Activated CD4-positive, alpha-beta memory T cell treated with anti-CD3 and anti-CD28 coated beads for 36 hours (primary cell): ENCODE measurements at places on chromosomes 5 and 9. TPM values are rescaled to one million over a fixed set of nuclear protein-coding genes. Genes with fewer than 3 reads are reported as not detected.

The SLC36A3 gene
- total RNA-seq: not detected

The RABL6 gene
- 85.3 TPM for total RNA-seq

The SYK gene
- not detected for total RNA-seq

DNA sequence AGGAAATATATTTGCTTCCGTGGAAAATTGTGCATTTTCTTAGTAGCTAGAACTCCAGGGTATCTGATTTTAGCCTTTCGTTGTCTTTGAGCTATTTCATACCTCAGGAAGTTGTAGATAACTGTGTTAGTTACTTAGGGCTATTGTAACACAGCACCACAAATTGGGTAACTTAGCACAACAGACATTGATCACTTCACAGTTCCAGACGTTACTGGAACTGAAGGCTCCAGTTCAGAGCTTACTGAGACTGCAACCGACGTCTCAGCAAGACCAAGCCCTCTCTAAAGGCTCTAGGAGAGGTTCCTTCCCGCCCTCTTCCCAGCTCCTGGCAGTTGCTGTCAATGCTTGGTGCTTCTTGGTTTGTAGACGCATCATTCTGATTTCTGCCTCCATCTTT is 17.7 kb upstream of the ANKRD33B start:
- DNase-seq: no peak

GRCh38 chr9:20854444-20854843 is 170.4 kb downstream of the FOCAD start:
- no peak for DNase-seq

- DNase-seq: no peak
These were observed 22.4 kb downstream of the SKIC3 start for GRCh38 chr5:95532415-95532814.

DNA sequence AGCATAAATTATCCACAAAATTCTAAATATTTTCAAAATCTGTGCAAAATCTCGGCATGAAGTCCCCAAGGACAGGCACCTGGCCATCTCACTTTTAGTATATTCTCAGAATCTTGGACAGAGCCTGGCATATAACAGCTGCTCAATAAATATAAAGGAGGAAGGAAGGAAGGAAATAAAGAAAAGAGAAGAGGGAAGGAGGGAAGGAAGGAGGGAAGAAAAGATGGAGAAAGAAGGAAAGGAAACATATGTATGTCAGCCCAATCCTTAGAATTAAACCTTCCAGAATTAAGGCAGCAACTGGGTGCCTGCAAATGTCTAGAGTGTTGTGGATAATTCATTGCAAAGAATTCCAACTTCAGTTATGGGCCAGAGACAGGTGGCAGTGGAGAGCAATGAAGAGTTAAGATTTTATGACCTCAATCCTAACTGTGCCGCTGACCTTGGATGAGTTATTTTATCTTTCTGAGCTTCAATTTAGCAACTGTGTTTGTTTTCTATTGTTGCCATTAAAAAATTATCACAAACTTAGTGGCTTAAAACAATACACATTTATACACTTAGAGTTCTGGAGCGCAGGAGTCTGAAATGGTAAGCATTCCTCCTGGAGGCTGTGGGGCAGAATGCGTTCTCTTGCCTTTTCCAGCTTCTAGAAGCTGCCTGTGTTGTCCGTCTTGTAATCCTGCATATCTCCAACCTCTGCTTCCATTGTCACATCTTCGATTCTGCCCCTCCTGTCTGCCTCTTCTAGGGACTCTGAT is 200.9 kb upstream of the MSX2 start:
- DNase-seq: no peak

DNA sequence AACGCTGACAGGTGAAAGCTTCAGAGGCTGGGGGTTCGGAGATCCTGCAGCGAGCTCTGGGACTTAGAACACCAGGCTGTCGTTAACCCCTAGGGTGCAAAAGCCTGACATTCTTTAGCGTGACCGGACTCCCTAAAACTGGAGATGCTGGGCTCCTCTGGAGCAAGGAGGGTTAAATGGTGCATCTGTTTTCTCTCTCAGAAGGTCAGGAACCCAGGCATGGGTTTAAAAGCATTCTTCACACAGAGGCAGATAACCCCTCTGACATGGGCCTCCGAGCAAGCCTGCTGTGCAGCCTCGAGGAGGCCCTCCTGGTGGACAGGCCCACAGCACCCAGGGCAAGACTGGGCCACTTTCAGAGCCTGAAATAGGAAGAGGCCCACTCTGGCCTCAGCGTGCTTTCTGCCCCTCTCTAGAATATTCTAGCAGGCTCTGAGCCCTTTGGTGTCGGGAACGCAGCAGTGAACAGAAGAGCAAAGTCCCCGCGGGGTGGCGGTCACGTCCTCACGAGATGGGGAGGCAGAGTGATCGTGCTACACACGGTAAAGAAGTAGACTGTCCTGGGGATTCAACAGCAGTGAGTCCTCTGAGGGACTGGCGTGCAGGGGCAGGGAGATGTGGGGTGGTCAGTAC is 124.8 kb downstream of the COL23A1 start:
- DNase-seq: no peak

DNA sequence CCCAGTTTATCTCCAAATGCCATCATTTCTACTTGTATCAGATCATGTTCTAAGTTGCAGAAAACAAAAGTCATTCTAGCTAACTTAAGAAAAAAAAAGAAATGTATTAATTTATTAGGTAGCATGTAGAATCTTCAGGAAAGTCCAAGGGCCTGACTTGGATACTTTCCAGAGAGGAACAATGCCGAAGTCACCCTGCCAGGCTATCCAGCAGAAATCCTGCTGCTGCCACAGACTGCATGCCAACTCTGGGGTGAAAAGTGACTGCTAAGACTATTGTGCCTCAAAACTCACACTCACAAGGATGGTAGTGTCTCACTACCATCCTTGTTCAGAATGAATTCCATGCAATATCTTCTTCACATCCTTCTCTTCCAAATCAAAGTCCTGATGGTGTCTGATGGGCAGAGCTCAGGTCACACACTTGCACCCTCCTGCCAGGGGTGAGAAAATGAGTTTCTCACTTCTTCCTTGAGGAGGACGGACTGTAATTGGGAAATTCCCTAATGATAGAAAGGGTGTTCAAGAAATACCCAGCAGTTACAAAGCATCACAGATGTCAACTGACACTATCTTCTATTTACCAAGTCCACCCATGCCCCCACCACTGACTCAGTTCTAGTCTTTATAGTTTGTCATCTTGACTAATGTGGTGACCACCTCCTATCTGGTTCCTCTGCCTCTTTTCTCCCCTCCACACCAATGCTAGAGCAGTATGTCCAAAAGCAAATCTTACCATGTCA is 279.4 kb downstream of the CWC27 start:
- DNase-seq: no peak

DNA sequence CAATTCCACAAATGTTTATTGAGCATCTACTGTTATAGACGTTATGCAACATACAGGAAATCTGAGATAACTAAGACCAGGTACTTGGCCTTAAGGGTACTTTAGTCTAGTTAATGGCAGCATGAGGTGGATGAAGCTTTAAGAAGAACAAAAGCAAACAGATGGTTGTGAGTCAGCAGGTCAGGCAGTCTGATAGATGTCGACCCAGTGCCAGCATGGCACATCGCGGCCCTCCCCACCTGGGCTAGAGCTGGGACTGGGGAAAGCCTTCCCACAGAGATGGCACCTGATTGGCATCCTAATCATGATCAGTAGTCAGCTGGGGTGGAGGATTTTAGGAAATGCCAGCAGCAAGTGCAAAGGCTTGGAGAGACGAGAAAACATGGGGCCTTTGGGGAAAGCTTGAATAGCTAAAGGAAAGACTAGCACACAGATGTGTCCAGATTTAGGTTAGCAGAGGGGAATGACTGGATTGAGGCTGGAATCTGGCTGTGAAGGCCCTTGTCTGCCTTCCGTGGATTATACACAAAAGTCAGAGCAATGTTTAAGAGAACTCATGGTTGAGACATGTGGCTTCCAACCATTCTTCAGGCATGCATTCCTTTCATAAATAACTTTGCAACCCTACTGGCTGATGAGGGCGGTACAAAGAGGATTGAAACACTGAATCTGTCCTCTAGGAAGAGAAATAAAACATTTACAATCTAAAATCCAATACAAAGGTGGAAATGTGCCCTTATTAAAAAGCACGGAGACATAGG is 395.4 kb upstream of the WWC1 start:
- no peak for DNase-seq

DNA sequence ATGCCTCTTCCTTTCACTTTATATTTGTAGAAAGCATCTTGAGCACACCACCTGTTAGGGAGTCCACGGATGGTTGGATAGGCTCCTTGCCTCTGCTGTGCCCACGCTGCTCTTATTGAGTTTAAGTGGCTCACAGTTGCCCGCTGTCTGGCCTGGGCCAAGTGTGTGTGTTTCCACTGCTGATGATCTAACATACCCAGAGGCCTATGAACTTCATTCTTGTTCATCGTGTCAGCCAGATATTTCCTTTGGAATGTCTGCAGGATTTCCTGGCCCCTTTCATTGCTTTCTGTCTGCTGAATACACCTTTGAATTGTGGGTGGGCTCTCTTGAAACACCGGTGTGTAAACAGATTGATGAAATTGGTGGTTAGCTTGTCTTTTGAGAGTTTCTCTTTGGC is 46.6 kb downstream of the MVB12B start:
- DNase-seq: no peak

DNA sequence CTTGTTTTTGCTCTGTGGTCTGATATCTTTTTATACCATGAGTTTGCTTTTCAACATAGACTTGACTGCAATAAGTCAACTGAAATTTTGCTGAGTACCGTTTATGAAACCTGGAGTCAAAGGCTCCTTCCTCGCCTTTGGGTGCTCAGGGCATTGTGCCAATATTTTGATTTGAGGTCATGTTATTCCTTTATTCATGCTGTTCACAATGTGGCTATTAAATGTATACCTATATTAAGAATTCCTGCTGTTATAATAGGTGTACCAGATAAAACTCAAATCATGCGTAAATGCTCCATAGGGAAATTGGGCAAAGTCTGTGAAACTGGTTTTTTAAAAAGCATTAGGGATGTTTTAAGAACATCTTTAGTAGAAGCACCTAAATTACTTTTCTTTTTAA is 334.0 kb upstream of the NUDT12 start:
- DNase-seq: no peak

DNA sequence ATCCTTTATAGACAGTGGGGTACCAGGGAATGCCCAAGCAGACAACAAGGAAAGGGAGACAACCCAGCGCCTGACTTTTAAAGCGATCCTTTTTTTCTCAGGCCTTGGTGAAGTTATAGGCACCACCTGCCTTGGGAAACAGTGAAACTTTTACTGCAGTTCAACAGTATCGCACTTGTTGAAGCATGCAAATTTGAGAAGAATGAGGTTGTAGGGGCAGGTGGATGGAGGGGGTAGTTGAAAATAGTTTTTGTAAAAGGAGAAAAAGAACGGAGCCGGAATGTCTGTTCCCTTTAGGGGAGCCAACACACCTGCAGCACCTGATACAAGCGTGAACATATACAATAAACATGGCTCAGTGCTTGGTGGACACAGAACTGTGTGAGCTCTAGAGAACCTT is 190.2 kb upstream of the NR3C1 start:
- DNase-seq: no peak
